ENCODE measurements at places on chromosomes 5 and 9.

- peak; percentile 60 for DNase-seq
Observed at GRCh38 chr5:142287096-142287972, 37.5 kb downstream of the SPRY4 start.

- DNase-seq, result no peak
Observed at GRCh38 chr5:96741891-96742309, 65.8 kb downstream of the ERAP1 start.

- DNase-seq, result no peak
Observed at GRCh38 chr9:124489222-124489621, 18.0 kb downstream of the NR5A1 start.

- no peak for DNase-seq
Observed at GRCh38 chr9:115350548-115350947, 232.6 kb upstream of the TNC start.

- DNase-seq, result peak; percentile 26
Observed at GRCh38 chr5:43482490-43483297, 971 bp downstream of the TMEM267 start.

DNA sequence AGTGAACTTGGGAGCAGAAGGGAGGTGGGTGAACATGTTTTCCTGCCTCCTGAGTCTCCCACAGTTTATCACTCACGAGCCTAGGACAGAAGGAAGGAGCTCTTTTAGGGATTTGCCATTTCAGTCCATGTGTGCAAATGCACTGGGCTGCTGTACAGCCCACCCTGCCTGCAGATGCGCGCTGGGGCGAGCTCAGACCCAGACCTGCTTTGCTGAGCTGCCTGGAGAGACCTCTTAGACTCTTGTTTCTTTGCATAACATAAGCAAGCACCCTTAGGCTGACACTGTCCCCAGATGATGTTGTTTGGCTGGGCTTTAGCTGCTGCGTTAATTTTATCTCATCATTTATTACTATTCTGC, 199.0 kb downstream of the CACNA1B start:
- DNase-seq, result no peak

DNA sequence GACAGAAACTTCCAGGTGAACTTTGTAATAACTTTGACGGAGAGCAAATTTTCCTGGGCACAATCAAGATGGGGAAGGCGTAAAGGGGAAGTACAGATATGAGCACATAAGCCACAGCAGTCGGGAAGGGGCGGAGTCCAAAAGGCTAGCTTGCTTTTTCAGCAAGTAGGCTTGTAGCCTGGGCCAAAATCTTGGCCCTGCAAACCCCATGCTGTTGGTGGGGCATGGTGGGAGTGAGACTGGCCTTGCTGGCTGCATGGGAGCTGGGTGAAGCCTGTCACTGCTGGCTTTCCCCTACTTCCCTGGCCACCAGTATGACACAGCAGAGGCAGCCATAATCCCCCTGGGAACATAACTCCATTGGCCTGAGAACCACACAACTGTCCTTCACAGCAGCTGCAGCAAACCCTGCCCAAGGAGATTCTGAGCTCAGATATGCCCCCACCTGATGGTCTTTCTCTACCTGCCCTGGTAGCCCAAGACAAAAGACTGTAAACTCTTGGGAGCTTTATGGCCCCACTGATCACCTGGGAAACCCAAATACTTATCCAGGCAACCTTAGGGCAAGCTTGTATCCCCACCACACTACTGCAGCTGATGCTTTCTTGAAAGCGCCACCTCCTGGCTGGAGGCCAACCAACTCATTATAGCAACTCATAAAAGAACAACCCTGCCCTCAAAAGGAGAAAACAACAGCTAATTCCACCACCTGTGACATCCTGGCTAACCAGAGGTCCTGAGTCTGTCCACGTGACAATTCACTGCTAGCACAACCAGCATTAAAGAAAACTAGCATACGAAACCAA, 24.0 kb downstream of the DCTN4 start:
- no peak for DNase-seq

GRCh38 chr5:94157704-94158539, 416.5 kb upstream of the POU5F2 start:
- DNase-seq, result no peak

- no peak for DNase-seq
Observed at GRCh38 chr9:72902268-72902667, 50.6 kb downstream of the ALDH1A1 start.

GRCh38 chr5:108212775-108213346, 169.0 kb downstream of the FBXL17 start:
- DNase-seq, result peak; percentile 78

DNA sequence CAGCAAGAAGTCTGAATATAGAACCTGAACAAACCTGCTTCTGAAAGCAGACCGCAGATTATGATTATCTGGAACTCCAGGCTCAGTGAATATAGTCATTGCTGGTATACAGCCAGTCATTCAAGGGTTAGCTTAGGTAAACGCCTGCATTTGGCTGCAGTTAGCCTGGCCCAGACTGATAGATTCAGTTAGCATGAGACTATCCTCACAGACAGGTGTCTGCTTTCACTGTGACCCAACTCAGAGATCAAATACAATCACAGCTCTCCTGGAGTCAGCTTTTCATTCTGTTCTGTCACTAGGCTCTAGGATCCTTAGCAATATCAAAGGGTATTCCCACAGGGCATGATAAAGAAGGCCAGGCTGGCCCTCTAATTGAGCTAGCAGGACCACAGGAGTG, 138.6 kb upstream of the PLCXD3 start:
- DNase-seq, result no peak

DNA sequence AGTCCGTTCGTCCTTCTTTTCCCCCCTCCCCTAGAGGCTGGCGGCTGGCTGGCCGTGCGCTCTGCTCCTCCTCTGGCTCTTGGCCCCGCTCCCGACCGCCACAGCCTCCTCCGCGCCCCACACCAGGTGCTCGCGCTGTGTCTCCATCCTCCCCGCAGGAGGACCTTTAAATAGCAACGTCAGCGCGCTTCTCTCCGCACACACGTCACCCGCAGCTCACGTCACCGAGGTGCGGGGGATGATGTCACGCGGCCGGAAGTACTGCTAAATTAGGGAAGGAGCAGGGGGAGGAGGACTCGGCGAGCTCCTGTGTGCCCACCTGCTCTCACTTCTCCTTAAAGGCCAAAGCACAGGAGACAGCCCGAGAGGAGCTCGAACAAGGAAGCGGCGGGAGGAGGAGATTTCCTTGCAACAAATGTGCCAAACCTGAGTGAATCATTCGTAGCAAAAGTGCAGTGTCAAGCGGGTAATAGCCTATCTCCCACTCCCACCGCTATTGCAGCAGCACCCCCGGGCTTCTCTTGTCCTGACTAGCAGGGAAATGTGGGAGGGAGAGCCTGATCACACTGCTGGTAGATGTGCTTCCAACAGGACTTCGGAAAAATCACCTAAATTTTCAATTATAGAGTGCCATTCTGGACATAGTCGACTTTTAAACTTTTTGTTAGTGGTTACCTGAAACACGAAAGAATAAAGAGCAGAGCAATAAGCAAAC, 614 bp upstream of the HOMER1 start:
- DNase-seq, result peak; percentile 93

GRCh38 chr5:116861666-116862065, 287.0 kb upstream of the SEMA6A start:
- DNase-seq, result no peak

DNA sequence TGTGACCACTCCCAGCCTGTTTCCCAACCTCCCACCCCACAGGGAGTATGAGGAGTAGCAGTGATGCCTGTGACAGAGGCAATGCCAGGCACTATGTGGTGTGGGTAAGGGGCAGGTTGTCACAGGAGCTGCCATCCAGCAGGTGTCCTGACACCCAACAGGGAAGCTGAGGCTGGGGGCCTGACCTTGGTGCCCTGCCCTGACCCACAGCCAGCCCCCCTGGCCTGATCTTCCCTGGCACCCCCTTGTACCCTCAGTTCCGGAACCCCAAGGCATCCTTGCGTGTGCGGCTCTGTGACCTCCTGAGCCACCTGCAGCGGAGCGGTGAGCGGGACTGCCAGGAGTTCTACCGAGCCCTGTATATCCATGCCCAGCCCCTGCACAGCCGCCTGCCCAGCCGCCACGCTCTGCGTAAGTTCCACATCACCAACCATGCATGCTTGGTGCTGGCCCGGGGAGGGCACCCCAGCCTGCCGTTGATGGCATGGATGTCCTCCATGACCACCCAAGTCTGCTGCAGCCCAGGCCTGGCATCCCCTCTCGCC, 14.4 kb downstream of the CARD19 start:
- DNase-seq, result no peak

GRCh38 chr9:81479573-81479972, 209.8 kb downstream of the TLE1 start:
- DNase-seq, result no peak

DNA sequence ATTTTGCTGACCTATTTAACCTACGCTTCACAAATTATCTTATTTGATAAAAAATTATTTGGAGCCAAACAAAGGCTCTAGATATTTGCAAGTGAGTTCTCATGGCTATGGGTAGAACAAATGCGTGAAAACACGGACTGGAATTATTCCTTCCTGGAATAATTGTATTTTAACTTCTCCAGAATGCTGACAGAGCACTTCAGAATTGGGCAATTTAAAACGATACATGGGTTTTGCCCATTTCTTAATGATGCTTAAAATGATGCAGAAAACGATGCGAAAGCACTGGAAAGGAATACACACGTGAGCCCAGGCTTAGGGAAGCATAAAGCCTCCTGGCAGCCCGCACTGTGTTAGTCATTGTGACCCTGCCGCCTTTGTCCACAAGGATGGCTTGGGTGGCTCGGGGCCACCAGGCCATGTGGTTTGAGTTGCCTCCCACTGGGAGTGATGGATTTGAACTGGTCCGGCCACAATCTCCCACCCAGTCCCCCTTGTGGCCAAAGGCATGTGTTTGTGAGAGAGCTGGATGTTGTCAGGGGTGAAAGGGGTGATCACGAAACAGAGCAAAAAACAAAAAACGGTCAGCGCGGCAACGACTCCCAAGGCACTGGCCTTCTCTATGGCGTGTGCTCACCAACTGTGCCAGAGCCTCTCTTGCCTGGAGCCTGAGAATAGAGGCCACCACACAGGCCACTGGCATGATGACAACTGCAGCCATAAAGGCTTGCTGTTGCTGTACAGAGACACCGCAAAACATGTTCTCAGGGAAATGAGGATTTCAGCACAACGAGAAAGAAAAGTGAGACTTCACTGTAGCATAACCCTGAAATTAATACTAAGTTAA, 234.2 kb upstream of the ADAMTS16 start:
- no peak for DNase-seq

DNA sequence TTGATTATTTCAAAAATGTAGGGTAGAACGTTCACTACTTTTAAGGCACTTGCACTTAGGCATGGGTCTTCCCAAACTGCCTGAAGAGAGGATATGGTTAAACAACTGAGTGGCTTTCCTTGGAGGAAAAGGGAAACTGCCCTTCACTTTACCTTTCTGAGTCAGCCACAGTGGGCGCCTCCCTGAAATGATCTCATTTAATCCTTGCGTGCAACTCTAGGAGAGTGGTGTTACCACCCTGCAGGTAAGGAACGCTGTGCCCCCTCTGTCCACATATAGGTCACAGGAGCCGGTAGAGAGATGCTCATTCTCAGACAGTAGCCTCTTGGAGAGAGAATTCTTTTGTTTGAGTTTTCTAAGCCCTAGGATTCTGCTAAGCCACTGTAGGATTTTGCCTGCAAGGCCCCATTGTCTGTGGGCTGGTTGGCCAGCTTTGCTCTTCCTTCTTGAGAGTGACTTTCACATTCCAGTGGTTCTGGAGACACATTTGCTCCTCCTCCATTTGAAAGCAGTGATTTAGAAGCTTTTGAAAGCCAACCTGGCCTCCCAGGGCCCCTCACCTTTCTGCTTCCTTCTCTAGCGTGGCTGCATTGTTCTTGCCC, 110.3 kb upstream of the CTSL start:
- peak; percentile 33 for DNase-seq

GRCh38 chr9:135701067-135701958, 672 bp upstream of the KCNT1 start:
- no peak for DNase-seq

- no peak for DNase-seq
Observed at GRCh38 chr5:108649106-108649505, 98.6 kb upstream of the FER start.
